Right forelimb (tissue), 1 donor: ENCODE measurements at places on chromosomes 6 and 20.

- DNase-seq = no peak
Measured at GRCh38 chr20:37295001-37295400, 5.5 kb downstream of the MANBAL start.

DNA sequence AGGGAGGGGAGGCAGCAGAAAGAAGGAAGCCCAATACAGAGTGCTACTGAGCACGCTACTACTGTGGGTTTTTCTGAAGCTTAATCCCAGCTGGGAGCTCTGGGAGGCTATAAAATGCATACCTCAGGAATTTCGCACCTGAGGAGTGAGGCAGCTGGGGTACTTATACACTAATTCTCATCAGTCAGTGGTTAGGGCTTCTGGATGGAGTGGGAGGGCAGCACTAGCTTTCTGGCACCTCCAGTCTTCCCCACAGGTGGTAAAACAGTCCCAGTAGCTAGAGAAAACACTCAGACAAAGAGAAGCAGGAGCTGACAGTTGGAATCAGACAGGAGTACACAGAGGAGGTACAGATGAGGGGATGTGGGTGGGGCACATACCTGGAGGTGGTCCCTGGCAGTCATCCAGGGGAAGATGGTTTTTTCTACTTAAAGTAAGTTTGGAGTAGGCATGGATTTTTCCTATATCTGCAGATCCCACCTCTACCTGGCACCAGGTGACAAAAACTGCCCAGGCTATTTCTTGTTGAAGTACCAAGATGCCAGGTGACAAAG lies 37.8 kb downstream of the CPXM1 start:
- no peak for DNase-seq

DNA sequence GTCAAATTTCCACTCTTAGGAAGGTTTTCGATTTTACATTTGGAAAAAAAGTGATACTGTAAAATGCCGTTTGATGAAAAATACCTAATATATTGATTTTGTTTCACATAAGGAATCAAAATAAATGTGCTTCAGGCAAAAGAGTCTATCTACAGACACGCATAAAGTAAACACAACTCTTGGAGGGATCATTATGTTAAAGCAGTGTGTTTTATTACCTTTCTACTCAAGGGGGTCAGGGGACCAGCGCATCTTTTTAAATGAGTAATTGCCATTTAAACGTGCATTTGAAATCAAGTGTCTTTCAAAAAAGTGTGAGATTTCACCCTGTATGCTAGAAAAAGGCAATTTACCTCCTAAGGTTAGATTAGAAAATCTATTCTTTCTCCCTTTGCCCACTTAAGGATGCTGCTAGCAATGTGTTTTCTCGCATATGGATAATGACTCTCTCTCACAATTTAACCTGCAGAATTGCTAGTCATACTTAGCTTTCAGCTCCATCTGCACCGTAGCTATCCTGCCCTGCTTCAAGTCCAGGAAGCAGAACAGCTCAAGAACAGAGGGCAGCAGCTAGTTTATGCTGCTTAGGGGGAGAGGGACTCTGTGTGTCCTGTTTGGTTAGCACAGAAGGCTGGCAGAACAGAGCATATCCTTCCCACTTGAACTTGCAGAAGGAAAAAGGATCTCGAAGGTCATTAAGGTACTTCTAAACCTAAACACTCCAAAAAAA lies 35.0 kb downstream of the NKAIN2 start:
- DNase-seq = no peak

DNA sequence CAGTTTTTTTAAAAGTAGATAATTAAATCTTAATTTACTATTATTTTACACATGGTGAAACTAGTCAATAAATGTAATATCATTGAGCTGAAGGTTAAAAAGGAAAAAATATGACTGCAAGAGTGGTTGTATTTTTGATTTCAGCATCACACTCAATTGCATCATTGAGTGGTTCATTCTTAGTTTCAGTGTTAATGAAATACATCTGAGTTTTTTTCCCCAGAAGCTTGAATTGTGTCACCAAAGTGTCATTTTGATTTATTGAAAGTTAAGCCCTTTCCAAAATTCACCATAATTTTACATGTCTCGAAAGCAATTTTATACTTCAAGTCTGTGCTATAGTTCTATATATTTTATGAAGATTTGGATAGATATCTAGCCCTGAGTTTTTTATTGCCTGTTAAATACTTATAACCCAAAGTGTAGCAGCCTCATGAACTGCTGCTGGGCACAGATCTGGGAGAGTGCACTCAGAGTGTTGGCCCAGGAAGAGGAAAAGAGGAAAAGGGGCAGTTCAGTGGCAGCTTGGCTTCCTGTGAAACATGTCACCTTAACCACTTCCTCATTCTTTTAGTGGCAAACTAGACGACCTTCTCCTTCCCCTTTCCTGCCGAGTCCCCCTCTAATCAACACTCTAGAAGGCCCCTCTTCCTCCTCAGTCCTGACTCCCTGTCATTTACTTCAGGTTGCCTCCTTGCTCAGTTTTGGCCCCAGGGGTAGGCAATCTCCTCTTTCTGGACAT lies 140.7 kb downstream of the ESR1 start:
- DNase-seq = no peak

- no peak for DNase-seq
Measured at GRCh38 chr6:148657048-148657447, 89.8 kb upstream of the UST start.

DNA sequence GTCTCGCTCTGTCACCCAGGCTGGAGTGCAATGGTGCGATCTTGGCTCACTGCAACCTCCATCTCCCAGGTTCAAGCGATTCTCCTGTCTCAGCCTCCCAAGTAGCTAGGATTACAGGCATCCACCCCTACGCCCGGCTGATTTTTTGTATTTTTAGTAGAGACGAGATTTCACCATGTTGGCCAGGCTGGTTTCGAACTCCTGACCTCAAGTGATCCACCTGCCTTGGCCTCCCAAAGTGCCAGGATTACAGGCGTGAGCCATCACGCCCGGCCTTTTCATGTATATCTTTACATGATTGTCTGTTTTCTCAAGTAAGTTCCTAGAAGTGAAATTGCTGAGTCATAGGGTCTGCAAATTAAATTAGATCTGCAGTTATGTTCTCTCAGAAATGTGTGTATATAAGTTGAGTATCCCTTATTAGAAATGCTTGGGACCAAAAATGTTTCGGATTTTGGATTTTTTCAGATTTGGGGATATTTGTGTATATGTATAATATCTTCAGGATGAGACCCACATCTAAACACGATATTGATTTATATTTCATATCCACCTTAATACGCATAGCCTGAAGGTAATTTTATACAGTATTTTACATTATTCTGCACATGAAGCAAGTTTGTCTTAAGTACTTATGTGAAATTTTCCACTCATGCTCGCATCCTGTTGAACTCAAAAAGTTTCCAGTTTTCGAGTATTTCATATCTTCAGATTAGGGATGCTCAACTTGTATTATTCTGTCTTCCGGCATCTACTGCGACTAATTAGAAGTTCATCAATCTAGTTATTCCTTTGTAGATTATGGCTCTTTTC lies 40.4 kb downstream of the TAB2 start:
- no peak for DNase-seq

GRCh38 chr20:11001302-11001701 lies 327.5 kb upstream of the JAG1 start:
- no peak for DNase-seq

- DNase-seq = no peak
Measured at GRCh38 chr20:48975955-48976354, 54.4 kb downstream of the ARFGEF2 start.

DNA sequence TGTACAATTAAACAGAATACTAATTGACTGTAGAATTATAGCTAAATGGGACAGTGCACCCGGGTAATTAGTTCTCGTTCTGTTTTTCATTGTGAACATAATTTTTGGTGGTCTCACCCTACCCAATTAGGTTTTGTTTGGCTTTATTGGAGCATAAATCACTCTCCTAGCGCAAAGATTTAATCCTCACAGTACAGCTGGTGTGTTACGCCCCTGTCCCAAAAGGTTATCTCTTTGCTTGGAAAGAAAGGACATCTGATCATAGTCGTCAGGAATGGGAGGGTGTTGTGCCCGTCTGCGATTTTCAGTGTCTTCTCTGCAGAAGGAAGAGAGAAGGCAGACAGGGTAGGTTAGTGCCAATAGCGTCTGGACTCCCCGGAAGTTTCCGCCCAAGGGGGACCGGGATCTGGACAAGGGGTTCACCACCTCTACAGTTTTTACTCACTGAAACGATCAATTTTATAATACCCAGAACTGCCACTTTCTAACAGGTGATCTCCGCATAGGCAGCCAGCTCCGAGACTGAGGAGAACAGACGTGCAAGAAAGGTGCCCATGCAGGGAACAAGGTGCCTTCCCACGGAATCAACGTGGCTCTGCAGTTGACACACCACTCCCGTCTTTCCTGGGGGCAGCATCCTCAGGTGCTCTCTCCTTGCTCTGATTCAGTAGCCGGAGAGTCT lies 617.4 kb upstream of the CDH4 start:
- DNase-seq = no peak

- no peak for DNase-seq
Measured at GRCh38 chr6:170289951-170290295, 955 bp downstream of the DLL1 start.

DNA sequence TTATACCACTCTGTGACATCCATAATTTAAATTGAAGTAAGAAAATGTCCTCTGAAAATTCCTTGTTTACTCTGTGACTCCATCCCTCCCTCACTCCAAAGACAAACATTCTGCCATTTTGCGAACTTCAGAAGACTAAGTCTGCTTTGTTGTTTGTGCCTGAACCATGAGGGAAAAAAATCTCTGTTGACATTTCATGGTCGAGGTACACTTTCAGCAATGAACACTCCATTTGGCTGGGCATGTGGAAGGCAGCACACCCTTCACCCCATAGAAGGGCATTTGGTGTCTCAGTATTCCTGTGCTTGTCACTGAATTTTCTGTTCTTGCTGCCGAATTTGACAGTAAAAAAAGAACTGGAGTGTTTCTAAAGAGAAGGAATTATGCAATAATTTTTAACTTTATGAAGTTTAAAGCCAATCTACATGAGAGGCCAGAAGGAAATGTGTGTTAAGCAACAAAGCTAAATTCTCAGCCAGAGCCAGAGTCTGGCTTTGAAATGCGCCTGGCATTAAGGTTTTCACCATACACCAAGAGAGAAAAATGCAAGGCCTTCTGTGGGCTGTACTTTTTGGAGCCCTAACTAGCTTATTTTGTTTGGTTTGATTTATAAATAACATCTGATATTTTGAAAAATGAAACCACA lies 4.7 kb upstream of the PBOV1 start:
- DNase-seq = no peak

- DNase-seq = no peak
Measured at GRCh38 chr20:11155156-11155756, 481.5 kb upstream of the JAG1 start.

GRCh38 chr6:2798586-2799134 lies 33.5 kb downstream of the WRNIP1 start:
- no peak for DNase-seq

DNA sequence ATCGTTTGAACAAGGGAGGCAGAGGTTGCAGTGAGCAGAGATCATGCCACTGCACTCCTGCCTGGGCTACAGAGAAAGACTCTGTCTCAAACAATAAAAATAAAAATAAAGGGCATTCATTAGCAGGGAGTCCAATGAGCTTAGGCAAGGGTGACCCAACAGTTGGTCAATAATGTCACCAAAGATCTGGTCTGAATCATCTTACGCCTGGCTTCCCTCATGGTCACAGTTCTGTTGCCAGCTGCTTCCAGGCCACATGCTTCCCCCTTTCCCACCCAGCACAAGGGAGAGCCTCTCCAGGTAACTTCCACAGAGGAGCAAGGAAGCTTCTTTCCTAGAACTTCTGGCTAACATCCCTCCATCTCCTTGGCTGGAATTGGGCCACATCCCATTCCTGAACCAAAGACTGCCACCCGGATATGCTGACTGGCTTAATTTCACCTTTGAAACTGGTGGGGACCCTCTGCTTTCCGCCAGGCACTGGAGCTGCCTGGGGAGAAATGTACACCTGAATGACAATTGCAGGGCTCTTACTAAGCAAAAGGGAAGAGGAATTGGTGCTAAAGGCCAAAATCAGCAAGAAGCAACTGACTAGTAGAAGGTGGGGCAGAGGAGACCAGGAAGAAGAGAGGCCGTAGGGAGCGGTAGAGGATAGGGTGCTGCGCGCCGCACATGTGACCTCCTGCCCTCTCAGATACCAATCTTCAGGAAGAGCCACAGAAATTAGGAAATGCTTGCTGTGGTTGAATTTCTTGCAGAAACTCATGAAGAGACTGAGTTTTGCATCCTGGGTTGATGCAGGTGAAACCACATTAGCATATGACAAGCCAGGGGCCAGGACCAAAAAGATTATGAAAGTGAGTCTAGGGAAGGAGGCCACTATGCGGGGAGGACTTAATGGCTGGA lies 8.3 kb upstream of the SCML4 start:
- DNase-seq = no peak

GRCh38 chr6:120378582-120379220 lies 955.6 kb downstream of the TBC1D32 start:
- DNase-seq = no peak

DNA sequence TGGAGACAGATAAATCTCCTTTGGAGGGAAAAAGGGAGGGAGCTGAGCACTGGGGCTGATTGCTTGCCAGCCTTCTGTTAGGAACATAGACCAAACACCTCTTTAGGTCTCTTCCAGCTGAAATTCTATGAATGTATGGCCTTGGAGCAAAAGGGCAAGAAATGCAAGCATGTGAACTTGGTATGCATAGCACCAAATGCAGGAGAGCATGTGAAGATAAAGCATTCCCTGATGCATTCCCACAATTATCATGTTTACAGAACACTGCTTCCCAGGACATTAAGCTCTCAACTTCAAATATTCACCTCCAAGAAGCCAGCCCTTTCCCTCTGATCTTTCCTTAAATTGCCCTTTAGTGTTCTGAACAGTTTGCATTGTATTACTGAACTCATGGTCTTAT lies 15.6 kb downstream of the RIPOR2 start:
- DNase-seq = no peak

DNA sequence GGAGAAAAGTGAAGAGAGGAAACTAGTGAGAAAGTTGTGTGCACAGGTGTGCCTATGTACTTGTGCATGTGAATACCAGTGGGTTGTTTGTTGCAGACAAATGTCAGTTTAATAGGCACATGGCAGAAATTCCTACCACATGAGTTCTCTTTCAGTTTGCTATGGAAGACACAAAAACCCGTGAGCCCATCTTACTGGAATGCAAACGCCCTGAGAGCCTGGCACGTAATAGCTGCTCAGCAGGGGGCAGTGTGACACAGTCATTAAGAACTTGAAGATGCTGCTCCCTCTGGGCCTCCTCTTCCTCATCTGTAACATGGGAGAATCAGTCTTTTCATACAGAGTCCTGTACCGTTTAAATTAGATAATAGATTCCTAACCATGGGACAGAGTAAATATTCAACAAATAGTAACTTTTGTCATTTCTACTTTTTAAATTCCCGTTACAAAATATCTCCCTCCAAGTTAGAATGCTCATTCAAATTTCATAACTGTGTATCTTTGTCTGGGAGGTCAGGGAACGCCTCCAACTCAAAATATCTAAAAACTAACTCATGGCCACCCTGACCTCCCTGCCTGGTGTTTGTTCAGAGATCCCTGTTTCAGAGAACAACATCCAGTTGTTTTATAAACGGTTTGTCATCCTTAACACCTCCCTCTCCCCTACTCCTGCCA lies 802.9 kb downstream of the MAFB start:
- DNase-seq = no peak

DNA sequence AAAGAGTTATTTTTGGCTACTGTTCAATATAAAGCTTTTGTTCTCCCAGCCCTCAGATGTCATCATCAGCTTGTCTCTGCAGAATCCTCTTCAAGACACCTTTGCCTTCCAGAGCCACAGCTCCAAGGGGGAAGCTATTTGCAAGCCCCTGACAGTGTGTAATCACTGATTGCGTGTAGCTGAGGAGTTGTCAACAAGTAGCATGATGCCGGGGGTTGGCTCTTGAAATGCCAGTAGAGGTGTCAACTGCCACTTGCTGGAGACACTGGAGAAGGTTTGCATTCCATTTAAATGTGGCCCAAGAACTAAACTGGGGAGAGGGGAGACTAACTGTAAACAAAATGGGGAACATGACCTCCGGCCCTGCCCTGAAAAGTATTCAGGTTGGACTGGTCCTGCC lies 44.3 kb upstream of the PDYN start:
- DNase-seq = no peak
